ENCODE measurements at places on chromosomes 4 and X. TPM values are rescaled to one million over a fixed set of nuclear protein-coding genes. Genes with fewer than 3 reads are reported as not detected.
A peak's percentile ranks its signal among the peaks of the same experiment; 100 is the strongest.

DNA sequence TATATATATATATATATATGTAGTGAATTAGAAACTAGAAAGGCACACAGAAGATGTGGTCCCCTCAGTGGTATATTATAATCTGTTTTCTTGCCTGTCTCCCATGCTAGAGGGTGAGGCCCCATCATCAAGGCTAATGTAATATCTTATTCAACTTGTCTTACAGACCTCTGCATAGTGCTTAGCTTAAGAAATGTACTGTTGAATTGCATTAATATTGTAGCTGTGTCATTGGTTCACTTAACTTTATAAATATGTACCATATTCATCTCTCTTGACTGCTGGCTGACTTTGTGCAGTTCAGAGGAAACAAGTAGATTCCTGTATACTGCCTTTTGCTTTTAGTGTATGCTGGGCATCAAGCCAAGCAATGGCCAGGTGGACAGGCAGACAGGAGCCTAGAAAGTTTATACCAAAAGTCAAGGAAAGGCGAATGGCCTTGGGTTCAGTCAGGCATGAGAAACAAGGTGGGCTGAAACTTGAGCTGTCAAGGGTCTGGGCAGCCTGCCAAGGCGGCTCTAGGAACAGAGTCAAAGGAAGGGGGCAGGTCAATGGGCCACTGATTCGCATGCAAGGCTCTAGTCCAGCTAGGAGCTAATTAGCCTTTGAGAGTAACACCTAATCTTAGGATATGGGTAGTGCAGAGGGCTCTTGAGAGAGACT, 78.8 kb upstream of the LEF1 start:
- no peak for DNase-seq

The TGIF2LX gene
- total RNA-seq = not detected

GRCh38 chr4:2497324-2497723, 28.4 kb downstream of the RNF4 start:
- no peak for DNase-seq

The USP26 gene
- not detected for total RNA-seq

The ARHGAP6 gene
- 3.1 TPM for total RNA-seq

GRCh38 chrX:150035531-150035930, 97.2 kb upstream of the EOLA2 start:
- DNase-seq = no peak

The GAGE13 gene
- total RNA-seq = not detected

GRCh38 chr4:126268106-126268505, 953.4 kb downstream of the FAT4 start:
- DNase-seq = no peak

The RBMXL3 gene
- total RNA-seq = not detected

The POLA1 gene
- 7.3 TPM for total RNA-seq

GRCh38 chr4:68062501-68062900, 67.2 kb downstream of the TMPRSS11F start:
- no peak for DNase-seq

The CHST7 gene
- total RNA-seq = 15.9 TPM

DNA sequence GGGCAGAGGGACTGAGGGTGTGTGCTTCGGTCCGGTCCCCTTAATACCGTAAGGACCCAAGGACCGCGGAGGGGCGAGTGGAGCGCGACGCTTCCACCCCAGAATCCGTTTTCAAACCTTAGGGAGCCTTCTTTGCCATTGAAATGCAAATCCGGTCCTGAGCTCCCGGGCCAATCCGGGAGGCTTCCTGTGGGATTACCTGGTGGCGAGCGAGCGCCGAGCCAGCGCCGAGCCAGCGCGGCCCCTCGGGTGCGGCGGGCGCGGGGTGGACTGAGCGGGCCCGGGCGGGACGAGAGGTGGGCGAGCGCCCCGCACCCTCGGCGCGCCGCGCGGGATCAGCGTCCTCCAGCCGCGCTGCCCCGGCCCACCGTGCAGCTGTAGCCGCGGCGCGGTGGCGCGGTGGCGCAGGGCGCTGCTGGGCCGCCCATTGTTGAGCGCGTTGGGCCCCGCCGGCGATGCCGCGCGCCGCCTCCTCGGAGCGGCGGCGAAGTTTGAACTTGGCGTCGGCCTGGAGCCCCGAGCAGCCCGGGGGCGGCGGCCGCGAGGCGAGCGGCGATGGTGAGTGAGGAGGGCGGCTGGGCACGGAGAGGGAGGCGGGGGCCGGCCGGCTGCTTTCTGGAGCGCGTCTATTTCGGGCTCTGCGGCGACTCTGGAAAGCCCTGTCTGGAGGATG, 208.7 kb downstream of the SOWAHB start:
- DNase-seq = peak; percentile 40

GRCh38 chrX:133726211-133726630, 259.2 kb downstream of the GPC3 start:
- no peak for DNase-seq

The SASH3 gene
- total RNA-seq = 2.2 TPM

GRCh38 chr4:95190751-95191436, 357.9 kb downstream of the UNC5C start:
- no peak for DNase-seq

GRCh38 chr4:164204434-164204833, 549.5 kb upstream of the SMIM31 start:
- DNase-seq = no peak

The HS3ST1 gene
- 2.4 TPM for total RNA-seq

The TAPT1 gene
- total RNA-seq = 35.3 TPM

GRCh38 chr4:16952462-16952871, 54.0 kb upstream of the LDB2 start:
- no peak for DNase-seq

The VCX3B gene
- not detected for total RNA-seq

GRCh38 chr4:114311787-114312186, 286.8 kb upstream of the UGT8 start:
- no peak for DNase-seq

GRCh38 chr4:113316879-113317278, 267.4 kb downstream of the ANK2 start:
- DNase-seq = no peak

DNA sequence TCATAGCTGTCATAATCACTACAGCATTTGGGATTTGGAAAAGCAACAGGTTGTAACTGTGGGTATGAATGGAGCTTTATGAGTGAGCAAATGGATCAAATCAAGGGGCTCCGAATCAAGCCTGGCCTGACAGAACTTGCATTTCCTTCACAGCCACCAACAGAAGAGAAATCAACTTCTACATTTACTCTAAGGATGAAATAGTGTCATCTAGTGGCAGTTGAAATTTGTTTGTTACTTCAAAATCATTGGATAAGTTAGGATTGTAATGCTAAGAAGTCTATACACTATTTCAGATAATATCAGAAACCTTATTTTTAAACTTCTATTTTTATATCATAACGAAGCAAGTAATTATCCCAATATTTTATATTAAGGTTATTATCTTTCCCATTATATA, 10.7 kb upstream of the WDR17 start:
- DNase-seq = no peak

The GYPB gene
- not detected for total RNA-seq

GRCh38 chr4:78032446-78032845, 24.7 kb upstream of the FRAS1 start:
- no peak for DNase-seq

- DNase-seq = peak; percentile 35
Observed at GRCh38 chr4:121656269-121656641, 40.5 kb downstream of the ANXA5 start.

DNA sequence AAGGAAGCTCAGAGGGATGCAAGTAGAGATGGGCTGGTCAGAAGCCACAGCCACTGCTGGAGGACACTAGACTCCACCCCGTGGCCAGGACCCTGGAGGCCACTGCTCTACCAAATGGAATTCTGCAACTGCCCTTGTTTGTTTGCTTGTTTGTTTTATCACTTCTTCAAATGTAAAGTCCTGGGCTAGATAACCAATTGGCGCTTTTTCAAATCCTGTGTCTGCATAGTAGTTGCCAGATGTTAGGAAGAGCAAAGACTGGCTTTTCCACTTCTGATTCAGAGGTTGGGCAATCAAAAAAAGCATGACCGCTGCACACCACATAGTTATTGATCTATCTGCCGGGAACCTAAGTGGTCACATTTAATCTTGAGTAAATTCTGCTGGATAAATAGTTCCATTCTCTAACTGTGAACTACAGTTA, 255.2 kb upstream of the SFRP2 start:
- no peak for DNase-seq

DNA sequence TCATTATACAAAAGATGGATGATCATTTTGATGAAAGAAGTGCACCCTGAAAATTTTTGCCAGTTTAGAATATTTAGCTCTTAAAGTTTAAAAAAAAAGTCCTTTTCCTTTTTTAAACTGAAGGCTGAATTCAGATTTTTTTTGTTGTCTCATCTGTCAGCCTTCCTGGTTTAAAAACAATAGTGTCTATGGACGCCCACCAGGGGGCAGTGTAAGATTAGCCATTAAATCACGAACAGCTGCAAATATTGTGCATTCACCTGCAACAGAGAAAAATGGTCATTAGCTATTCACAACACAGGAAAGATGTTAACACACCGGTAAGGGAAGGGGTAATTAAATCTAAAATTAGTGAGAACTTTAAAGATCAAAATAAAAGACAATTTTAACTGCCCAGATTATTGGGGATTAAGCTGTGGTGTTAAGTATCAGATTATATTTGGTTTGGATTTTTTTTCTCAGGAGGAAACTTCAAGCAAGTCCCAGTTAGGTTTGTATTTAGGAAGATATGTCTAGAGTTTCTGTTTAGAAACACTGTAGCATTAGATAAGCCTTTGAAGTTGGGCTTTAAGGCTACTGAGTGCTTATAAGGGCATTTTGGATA, 4.4 kb upstream of the CXorf38 start:
- DNase-seq = peak; percentile 18

GRCh38 chrX:17495052-17495451, 120.1 kb downstream of the NHS start:
- DNase-seq = no peak

- no peak for DNase-seq
Observed at GRCh38 chr4:58658701-58659100, 1548.5 kb upstream of the IGFBP7 start.

- peak; percentile 43 for DNase-seq
Observed at GRCh38 chrX:153662266-153662665, 11.3 kb downstream of the PNCK start.

- DNase-seq = no peak
Observed at GRCh38 chrX:112081781-112082652, 559 bp downstream of the TRPC5 start.

GRCh38 chr4:26885912-26886274, 25.3 kb downstream of the STIM2 start:
- DNase-seq = no peak
